Lower lobe of right lung (tissue), 2 donors: ENCODE measurements at places on chromosomes 3 and 15.

DNA sequence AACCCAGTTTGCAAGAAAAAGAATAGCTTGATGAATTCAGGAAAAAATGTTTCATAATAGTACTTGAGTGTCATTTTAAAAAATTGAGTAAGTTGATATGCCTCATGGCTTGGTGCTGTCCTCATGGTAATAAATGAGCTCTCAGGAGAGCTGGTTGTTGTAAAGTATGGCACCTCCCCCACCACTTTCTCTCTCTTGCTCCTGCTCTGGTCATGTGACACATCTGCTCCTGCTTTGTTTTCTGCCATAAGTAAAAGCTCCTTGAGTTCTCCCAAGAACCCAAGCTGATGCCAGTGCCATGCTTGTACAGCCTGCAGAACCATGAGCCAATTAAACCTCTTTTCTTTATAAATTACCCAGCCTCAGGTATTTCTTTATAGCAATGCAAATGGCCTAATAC lies 108.8 kb upstream of the CRBN start:
- H3K36me3 ChIP-seq, result no peaks in the 10 kb centered on the region
- H3K27me3 ChIP-seq, result no peaks in the 10 kb centered on the region
- no peak overlapping the region for H3K27ac ChIP-seq
- no peak for DNase-seq

DNA sequence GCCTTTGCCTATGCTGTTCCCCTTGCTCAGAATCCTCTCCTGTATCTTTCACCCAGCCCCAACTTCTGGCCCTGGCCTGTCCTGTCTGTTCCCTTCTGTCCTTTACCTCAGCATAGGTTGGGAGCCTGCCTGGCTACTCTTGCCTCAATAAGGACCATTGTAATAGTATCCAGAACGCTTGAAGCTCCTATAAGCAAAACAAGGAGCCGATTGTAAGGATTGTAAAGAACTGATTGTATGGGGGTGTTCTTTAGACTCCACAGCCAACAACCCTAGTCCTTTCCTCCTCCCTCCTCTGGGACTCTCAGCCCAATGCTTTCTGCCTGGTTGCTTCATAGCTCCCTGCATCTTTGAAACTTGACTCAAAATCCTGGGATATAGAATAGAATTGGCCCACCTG lies 18.7 kb upstream of the RAD54L2 start:
- no peaks in the 10 kb centered on the region for H3K36me3 ChIP-seq
- H3K4me1 ChIP-seq, result no peaks in the 10 kb centered on the region
- H3K4me3 ChIP-seq, result no peak overlapping the region
- DNase-seq, result no peak
- H3K27me3 ChIP-seq, result no peaks in the 10 kb centered on the region

DNA sequence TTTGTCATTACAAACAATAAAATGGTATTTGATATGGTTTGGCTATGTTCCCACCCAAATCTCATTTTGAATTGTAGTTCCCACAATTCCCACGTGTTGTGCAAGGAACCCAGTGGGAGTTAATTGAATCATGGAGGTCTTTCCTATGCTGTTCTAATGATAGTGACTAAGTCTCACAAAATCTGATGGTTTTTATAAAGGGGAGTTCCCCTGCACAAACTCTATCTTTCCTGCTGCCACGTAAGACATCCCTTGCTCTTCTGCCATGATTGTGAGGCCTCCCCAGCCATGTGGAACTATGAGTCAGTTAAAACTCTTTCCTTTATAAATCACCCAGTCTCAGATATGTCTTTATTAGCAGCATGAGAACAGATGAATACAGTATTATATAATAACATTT lies 15.4 kb upstream of the AADAC start:
- no peak overlapping the region for H3K27ac ChIP-seq
- no peak for DNase-seq
- no peak overlapping the region for H3K4me3 ChIP-seq
- H3K4me1 ChIP-seq, result no peaks in the 10 kb centered on the region
- H3K27me3 ChIP-seq, result no peaks in the 10 kb centered on the region

- H3K27me3 ChIP-seq, result no peaks in the 10 kb centered on the region
- no peak overlapping the region for H3K4me3 ChIP-seq
- H3K27ac ChIP-seq, result no peak overlapping the region
- no peak for DNase-seq
- no peaks in the 10 kb centered on the region for H3K36me3 ChIP-seq
These were observed 22.2 kb downstream of the TMEM212 start for GRCh38 chr3:171865191-171865865.

- no peak overlapping the region for H3K27ac ChIP-seq
- no peaks in the 10 kb centered on the region for H3K27me3 ChIP-seq
- H3K4me1 ChIP-seq, result peaks cover 14% of the 10 kb centered on the region
- no peak for DNase-seq
These were observed 44.6 kb upstream of the NEDD4 start for GRCh38 chr15:56038015-56038414.

- no peaks in the 10 kb centered on the region for H3K4me1 ChIP-seq
- H3K27me3 ChIP-seq, result no peaks in the 10 kb centered on the region
- no peak overlapping the region for H3K27ac ChIP-seq
- no peak overlapping the region for H3K4me3 ChIP-seq
- no peak for DNase-seq
These were observed 22.6 kb upstream of the CSPG5 start for GRCh38 chr3:47601281-47601680.

GRCh38 chr3:99730870-99731269 lies 86.8 kb upstream of the CMSS1 start:
- H3K4me3 ChIP-seq, result no peak overlapping the region
- peaks cover 7% of the 10 kb centered on the region for H3K4me1 ChIP-seq
- no peak overlapping the region for H3K27ac ChIP-seq
- no peak for DNase-seq
- H3K36me3 ChIP-seq, result no peaks in the 10 kb centered on the region

DNA sequence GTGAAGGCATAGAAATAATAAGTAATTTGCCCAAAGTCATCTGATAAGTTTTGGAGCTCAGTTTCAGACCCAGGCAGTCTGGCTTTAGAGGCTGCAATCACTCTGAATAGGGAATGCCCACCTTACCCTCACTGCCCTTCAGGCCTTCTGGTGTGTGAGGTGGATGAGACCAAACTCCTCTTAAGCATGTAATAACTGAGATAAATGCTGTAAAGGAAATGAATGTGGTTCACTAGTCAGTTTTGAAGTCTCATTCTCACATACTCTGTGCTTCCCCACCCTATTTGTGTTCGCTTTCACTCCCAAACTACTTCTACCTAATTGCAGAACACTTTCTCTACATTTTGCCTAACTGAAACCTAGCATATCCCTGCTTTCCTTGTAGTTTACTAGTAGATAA lies 144.1 kb downstream of the FILIP1L start:
- no peak for DNase-seq
- H3K36me3 ChIP-seq, result no peaks in the 10 kb centered on the region
- H3K4me1 ChIP-seq, result no peaks in the 10 kb centered on the region
- no peak overlapping the region for H3K4me3 ChIP-seq
- no peak overlapping the region for H3K27ac ChIP-seq

DNA sequence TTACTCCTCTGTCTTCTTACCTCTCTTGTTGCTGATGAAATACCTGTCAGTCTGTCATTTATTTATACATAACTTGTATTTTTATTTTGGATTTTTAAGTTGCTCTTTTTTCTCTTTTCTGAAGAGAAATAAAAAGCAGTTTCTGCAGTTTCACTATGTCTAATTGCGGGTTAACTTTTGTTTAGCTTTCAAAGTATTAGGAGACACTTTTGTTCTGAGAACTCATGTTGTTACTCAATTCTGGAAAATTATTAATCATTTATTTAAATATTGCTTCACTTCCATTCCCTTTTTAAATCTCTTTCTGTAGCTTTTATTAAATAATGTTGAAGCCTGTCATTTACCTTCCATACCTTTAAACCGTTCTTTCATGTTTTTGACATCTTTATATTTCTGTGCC lies 29.2 kb downstream of the MYLK start:
- H3K27me3 ChIP-seq, result no peaks in the 10 kb centered on the region
- H3K4me3 ChIP-seq, result no peak overlapping the region
- H3K36me3 ChIP-seq, result no peaks in the 10 kb centered on the region
- H3K4me1 ChIP-seq, result no peaks in the 10 kb centered on the region
- no peak for DNase-seq
- H3K27ac ChIP-seq, result no peak overlapping the region

- no peak for DNase-seq
- H3K27me3 ChIP-seq, result no peaks in the 10 kb centered on the region
- H3K4me3 ChIP-seq, result no peak overlapping the region
- no peaks in the 10 kb centered on the region for H3K36me3 ChIP-seq
- H3K27ac ChIP-seq, result no peak overlapping the region
These were observed 60.7 kb upstream of the CMTM8 start for GRCh38 chr3:32177702-32178198.

GRCh38 chr3:31422237-31422636 lies 110.5 kb upstream of the STT3B start:
- no peak overlapping the region for H3K4me3 ChIP-seq
- no peak for DNase-seq
- H3K36me3 ChIP-seq, result no peaks in the 10 kb centered on the region
- H3K27me3 ChIP-seq, result no peaks in the 10 kb centered on the region
- no peak overlapping the region for H3K27ac ChIP-seq
- H3K4me1 ChIP-seq, result no peaks in the 10 kb centered on the region

DNA sequence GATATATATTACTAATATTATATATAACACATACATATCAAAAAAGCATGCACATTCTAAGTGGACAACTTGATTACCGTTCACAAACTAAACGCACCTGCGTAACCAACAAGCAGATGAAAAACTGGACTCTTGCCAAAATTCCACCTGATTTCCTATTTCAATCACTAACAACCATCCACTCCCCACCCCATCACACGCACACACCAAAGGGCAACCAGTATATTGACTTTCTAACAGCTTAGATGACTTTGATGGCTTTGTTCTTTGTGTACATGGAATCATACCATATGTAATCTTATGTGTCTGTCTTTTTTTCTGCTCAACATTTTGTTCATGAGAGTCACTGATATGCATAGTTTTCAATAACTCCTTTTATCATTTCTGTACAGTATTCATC lies 496.8 kb upstream of the ARRDC4 start:
- H3K36me3 ChIP-seq, result no peaks in the 10 kb centered on the region
- no peaks in the 10 kb centered on the region for H3K27me3 ChIP-seq
- no peak overlapping the region for H3K27ac ChIP-seq
- no peak for DNase-seq
- H3K4me1 ChIP-seq, result no peaks in the 10 kb centered on the region

DNA sequence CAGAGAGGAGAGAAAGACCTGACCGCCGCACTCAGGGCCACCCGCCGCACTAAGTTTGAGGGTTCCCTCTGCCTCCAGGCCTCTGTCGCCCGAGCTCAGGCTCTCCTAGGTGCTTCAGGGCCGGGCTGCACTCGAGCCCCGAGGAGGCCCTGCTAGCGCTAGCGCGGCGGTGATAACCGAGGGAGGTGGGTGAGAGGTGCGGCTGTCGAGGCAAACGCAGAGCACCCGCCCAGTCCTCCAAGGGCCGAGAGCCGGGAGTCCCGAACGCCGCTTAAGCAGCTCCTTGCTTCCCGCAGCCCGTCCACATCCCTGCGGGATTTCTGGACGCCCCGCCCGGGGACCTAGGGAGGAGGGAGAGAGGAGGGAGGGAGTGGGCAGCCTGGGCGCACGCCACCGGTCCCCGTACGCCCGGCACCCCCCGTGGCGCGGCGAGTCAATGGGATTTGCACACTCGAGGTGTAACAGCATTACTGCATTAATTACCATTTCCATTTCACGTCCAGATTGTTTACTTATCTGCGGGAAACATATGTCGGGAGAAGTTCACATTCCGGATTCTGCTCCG lies 6.8 kb downstream of the SOX14 start:
- H3K4me1 ChIP-seq, result peaks cover 39% of the 10 kb centered on the region
- peak overlapping the region; percentile 33 for H3K4me3 ChIP-seq
- no peak overlapping the region for H3K27ac ChIP-seq
- H3K36me3 ChIP-seq, result no peaks in the 10 kb centered on the region
- DNase-seq, result no peak

GRCh38 chr15:52113708-52114107 lies 1.1 kb upstream of the BCL2L10 start:
- no peak overlapping the region for H3K4me3 ChIP-seq
- DNase-seq, result no peak
- H3K4me1 ChIP-seq, result peaks cover 10% of the 10 kb centered on the region
- H3K36me3 ChIP-seq, result no peaks in the 10 kb centered on the region
- peaks cover 33% of the 10 kb centered on the region for H3K27me3 ChIP-seq

DNA sequence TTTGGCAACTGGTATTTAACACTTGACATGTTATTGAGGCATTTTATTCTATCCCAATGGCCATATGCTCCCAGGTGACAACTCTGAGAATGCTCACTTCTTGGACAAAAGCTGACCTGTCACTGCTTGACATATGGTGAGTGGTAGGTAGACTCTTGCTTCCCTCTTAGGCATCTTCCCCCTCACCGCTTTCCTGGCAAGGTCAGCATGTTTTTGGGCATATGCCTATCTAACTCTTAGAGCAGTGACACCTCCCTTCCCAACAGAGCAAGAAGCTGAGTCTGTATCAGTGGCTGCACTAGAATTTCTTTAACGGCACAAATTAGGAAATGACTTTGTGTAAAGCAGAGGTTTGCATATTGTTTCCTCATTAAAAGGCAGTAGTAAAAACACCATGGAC lies 300.7 kb downstream of the OXSM start:
- DNase-seq, result no peak
- no peaks in the 10 kb centered on the region for H3K27me3 ChIP-seq
- no peak overlapping the region for H3K27ac ChIP-seq
- no peaks in the 10 kb centered on the region for H3K36me3 ChIP-seq
- H3K4me3 ChIP-seq, result no peak overlapping the region
- no peaks in the 10 kb centered on the region for H3K4me1 ChIP-seq

DNA sequence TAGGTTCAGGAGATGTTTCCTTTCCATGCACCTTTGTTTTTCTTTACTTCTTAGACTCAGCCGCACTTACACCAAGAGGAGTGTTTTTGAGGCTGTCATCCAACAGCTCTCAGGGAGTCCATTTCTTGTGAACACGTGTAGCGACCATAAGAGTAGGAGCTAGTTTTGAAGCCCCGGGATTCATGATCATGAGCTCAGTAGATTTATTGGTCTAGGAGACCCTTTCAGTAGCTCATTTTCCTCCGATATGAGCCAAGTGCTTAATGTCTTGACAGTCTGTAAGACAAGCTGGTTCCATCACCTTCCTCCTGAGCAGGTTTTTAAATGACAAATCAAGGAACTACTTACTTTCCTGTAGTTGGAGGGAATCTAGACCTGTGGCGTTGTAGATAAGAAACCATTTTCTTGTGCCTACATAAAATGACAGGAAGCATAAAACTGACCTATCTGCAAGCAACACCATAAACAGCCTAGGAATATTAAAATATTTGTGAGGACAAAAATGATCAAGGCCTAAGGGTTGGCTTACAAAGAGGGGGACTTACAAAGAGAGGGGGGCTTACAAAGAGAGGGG lies 172.6 kb upstream of the BHLHE40 start:
- H3K27ac ChIP-seq, result no peak overlapping the region
- no peak overlapping the region for H3K4me3 ChIP-seq
- H3K27me3 ChIP-seq, result no peaks in the 10 kb centered on the region
- no peak for DNase-seq

DNA sequence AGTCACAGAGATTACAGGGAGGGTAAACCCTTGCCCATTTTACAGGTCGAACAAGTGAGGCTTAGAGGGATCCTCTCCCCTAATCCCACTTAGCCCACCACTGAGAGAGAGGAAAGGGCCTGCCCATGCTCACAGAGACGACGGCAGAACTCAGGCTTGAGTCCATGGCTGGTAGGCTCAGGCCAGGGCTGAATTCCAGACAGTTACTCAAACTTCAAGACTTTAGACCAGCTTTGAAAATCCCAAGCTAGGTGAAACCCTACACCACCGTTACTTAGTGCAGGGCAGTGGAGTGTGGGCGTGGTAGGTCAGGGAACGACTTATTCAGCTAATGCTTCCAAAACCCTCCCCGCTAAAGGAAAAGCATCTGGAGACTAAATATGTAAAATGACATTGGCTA lies 16.4 kb downstream of the GRIP2 start:
- no peaks in the 10 kb centered on the region for H3K36me3 ChIP-seq
- H3K27ac ChIP-seq, result no peak overlapping the region
- no peaks in the 10 kb centered on the region for H3K27me3 ChIP-seq
- H3K4me3 ChIP-seq, result no peak overlapping the region
- DNase-seq, result no peak
- H3K4me1 ChIP-seq, result peaks cover 3% of the 10 kb centered on the region
